ENCODE measurements at places on chromosomes 6 and 20. TPM values are rescaled to one million over a fixed set of nuclear protein-coding genes. Genes with fewer than 3 reads are reported as not detected.

The SDC4 gene
- 0.21 TPM for polyA plus RNA-seq

The OR2J3 gene
- not detected for polyA plus RNA-seq

The SYNDIG1 gene
- polyA plus RNA-seq = not detected

The NKAIN4 gene
- not detected for polyA plus RNA-seq

The TFAP2C gene
- polyA plus RNA-seq = not detected

The PHACTR3 gene
- not detected for polyA plus RNA-seq

The GNAS-AS1 gene
- not detected for polyA plus RNA-seq

The ID4 gene
- polyA plus RNA-seq = not detected

The ANGPT4 gene
- not detected for polyA plus RNA-seq

Measured in naive thymus-derived CD4-positive, alpha-beta T cell (primary cell).